GM13976 (cell line): ENCODE measurements at places on chromosomes 13 and 19.

DNA sequence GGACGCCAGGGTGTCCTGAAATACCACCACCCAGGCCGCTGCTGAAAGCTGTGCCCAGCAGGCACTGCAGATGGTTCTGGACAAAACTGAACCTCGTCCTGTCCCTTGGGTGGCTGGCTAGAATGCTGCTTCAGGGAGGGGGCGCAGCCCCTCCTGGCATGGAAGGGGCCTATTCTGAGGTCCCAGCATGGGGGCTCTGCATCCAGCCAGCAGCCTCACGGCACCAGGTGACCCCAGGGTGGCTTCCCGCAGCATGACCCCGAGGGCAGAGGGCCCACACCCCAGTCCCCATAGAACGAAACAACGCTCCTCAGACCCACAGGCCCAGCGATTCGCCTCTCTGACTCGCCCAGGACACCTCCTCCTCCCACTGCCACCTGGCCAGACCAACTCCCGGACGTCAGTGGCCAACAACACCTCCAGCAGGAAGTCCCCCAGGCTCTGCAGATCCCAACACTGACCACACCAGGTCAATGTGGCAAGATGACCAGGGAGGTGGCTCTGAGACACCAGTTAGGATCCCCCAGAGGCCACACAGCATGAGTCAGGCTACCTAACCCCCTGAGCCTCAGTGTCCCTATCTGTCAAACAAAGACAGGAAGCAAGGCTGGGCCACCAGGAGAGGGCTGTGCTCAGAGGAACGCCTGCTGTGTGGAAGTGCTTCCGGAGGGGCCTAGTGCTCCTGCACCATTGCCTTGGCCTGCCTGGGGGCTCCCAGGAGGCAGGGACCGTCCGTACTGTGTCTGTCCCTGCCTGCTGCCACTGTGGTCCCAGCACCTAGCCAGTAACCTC, 6.1 kb downstream of the MKNK2 start:
- no peak for DNase-seq

DNA sequence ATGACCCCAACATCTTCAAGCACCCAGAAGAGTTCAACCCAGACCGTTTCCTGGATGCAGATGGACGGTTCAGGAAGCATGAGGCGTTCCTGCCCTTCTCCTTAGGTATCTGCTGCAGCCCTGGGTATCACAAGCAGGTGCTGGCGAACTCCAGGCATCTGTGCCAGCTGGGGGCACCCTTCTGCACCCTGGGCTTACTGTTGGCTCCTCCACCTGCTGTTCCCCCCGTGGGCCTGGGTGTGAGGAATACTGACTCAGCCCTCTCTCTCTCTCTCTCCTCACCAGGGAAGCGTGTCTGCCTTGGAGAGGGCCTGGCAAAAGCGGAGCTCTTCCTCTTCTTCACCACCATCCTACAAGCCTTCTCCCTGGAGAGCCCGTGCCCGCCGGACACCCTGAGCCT, 13.0 kb downstream of the CYP2S1 start:
- no peak for DNase-seq

DNA sequence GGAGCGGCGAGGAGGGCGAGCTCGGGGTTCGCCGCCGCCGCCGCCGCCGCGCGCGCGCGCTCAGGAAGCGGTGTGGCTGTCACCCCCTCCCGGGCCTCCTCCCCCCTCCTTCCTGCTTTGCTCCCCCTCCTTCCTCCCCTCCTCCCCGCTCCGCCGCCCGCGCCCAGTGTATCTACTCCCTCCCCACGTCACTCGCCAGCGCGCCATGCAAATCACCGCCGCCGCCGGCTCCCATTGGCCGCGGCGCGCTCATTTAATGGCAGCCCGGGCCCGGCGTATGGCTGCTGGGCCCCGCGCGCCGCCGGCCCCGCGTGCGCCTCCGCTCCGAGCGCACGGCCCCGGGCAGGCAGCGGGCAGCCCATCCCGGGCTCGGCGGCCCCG, 335 bp upstream of the SOX1 start:
- DNase-seq, result no peak

DNA sequence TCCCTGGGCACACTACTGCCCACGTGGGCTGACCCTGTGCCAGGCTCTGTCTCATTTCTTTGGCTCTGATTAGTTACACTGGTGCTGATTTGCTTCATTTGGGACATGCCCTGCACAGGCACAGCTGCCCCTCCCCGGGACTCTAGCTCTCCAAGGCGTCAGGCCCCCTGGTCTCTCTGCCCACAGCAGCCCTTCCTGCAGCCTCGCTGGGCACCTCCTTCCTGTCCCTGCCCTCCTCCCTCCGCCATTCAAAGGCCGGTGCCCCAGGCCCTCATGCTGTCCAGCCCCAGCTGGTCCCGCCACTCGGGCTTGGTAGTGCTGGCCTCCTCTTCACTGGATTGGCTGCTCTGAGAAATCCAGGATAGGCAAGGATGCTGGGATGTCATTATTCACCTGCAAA, 73.1 kb downstream of the ERICH6B start:
- no peak for DNase-seq

DNA sequence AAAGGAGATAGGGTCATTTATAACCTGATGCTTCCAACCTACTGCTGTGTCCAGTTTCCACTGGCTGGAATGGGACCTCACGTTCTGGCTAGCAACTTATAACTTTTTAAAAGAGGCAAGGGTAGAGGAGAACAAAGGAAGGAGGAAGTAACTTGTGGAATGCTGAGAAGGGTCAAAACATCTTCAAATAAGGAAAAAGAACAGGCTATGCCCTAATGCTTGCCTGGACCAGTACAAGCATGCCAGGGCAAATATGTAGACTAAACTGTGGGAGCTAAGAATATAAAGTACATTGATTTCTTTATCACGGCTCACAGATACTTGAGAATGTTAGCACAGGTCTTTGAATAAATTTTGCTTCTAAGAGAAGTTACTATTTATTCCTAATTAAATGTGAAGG, 1.5 kb upstream of the ZNF561 start:
- no peak for DNase-seq

DNA sequence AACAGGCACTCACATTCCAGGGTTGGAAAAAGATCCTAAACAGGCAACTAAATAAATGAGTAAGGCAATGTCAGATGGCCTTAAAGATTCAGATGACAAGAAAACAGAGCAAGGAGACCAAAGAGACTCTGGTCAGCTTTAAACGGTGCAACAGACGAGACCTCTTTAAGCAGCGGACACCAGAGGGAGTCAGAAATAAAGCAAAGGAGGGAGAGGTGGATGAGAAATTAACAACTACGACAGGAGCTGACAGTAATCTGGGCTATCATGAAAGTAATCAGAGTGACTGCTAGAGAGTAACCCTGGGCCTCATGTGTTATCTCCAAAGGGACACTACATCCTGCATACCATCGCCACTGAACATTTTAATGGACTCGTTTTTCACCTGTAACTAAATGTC, 1.1 kb downstream of the ZNF550 start:
- DNase-seq, result peak; percentile 27

GRCh38 chr19:20182222-20182785, 15.3 kb downstream of the ZNF486 start:
- no peak for DNase-seq

GRCh38 chr13:41458761-41459431, 1.5 kb downstream of the RGCC start:
- DNase-seq, result peak; percentile 67

- DNase-seq, result no peak
Observed at GRCh38 chr13:25118378-25118905, 22.5 kb downstream of the PABPC3 start.

- DNase-seq, result no peak
Observed at GRCh38 chr19:14530005-14530348, 583 bp downstream of the TECR start.

DNA sequence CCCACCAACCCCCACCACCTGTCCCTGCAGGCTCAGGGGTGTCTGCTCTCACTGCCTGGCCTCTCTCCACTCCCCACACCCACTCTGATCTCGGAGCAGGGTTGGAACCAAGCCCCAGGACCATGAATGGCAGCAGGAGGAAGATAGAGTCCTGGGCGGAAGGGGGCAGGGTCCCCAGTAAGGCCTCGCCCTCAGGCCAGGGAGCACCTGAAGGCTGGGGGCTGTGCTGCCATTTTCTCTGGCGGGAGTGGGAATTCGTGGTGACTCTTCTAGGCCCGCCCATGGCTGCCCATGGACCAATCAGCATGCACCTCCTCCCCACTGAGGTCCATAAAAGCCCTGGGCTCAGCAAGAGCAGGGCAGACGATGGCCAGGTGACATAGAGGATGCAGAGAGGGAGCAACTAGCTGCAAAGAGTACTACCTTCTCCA, 25.0 kb downstream of the KBTBD6 start:
- DNase-seq, result no peak

- no peak for DNase-seq
Observed at GRCh38 chr13:107834281-107834680, 381.1 kb downstream of the LIG4 start.

GRCh38 chr19:29193155-29193554, 19.8 kb downstream of the UQCRFS1 start:
- no peak for DNase-seq

GRCh38 chr13:71866335-71867130, 471 bp downstream of the DACH1 start:
- DNase-seq, result peak; percentile 27

GRCh38 chr13:46662690-46663089, 109.7 kb downstream of the LRCH1 start:
- no peak for DNase-seq

DNA sequence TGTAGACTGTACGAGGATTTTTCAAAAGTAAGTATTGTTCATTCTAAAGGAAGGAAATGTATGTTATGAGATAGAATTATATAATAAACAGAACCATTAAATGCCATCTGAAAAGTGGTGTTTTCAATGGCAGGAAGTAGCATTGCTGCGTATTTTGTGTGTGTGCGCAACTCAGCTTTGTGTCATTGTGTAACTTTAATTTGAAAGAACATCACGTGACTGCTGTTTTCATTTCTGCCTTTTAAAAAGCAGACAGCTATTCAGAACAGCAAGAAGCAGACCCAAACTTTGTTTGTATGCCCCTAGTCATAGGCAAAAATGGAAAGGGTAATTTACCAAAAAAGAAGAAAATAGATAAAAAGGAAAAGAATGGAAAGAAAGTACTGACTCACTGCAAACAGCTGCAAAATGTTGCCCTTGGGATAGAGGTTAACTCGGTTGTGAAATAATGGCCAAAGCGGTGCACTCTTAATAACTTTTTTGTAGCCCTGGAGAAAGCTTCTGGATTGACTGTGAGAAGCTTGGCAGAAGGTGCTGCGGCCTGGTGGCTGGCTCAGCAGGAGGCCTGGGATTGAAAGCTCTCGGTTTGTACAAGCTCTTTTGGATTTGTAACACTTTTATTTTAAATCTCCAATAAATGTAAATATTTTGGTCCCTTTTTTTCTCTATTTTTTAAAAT, 97.3 kb downstream of the GGACT start:
- no peak for DNase-seq

GRCh38 chr13:59425211-59425741, 738.5 kb downstream of the DIAPH3 start:
- no peak for DNase-seq

DNA sequence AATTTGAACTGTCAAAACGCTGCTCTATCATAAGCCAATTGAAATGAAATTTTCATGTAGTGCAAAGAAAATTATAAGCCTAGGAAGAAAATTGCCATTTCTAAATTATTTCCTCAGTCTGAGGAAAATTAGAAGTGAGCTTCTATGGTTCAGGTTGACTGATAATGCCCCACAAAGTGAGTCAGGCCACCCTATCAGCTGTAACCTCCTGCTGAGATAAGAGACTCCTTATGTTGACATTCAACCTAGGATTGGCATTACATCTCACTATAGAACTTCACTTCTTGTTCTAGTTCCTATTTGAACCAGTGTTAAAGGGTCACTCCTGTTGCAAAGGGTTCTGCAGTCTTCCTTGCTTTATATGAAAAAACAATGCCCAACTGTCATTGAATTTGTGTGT, 32.6 kb upstream of the RFC3 start:
- no peak for DNase-seq

DNA sequence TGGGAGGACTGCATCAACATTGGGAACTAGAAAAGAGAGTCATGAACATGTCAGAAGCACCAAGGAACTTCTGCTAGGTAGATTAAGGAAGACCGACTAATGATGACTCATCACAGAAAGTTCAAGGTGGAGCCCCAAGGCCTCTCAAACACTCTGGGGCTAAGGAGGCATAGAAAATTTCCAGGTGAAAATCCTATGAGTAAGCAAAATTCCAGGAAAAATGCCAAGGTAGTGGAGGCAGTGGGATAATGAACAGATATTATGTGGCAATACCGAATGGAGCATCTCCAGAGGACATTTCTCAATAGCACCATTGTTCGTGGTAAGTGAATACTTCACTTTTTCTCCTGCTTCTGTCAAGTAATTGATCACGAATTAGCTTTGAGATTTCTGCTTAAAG, 336.5 kb downstream of the MZT1 start:
- DNase-seq, result no peak

DNA sequence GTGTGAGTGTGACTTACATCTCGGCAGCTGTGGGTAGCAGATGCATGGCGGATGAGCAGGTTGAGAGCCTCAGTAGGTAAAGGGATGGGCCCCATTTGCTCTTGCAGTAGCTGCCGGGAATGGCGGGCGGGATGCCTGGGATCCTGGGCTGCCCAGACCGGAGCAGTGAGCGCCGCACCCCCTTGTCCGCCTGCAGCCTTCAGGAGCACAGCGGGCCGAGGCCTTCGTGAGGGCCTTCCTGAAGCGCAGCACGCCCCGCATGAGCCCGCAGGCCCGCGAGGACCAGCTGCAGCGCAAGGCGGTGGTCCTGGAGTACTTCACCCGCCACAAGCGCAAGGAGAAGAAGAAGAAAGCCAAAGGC, 4.1 kb downstream of the POP4 start:
- DNase-seq, result no peak

GRCh38 chr13:106506286-106506685, 29.2 kb downstream of the EFNB2 start:
- DNase-seq, result no peak

DNA sequence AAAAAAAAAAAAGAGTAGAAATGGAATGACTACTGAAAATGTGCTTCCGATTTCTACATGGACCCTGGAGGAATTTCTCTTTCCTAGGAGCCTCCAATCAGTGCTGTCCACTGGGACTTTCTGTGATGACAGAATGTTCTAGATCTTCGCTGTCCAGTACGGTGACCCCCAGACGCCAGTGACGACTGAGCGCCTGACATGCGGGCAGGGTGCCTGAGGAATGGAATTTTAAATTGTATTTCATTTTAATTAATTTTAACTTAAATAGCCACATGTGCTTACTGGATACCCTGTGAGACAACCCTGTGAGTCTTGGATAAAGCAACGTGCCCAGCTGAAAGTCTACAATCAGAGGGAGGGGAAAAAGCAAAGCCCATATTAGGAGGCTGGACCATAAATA, 4.1 kb upstream of the TLE6 start:
- DNase-seq, result no peak

DNA sequence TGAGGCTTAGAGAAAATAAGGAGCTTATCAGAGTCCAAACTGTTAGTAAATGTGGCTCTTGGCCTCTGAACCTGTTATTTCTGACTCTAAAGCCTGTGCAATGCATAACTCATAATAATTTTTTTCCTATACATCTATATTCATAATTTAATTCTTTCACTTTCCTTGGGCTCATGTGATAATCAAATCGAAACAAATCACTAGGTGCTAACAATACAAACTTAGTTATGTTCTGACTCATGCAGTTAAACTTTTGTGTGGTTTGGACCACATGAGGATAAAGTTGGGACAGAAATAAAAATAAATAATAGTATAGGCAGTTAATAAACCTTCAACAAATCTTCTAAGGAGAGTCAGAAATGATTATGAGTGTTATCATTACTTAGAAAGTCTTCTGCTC, 1629.0 kb downstream of the OLFM4 start:
- DNase-seq, result no peak
